ENCODE measurements at places on chromosomes 13 and 19.
A peak's percentile ranks its signal among the peaks of the same experiment; 100 is the strongest.

DNA sequence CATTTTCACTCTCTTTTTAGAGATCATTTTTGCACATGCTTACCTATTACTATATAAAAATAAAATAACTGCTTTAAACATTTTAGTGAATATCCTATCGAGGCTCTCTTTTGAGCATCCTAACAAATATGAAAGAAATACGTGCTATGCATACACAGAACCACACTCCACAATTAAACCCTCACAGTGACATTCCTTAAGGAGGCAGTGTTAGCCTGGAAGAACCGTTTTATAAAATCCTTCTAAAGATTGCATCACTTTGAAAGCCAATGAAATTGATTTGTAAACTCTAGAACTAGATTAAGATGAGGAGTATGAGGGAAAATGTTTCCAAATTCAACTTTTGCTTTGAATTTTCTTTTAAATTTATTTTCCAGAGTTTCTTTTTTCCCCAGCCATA is 11.1 kb upstream of the ENOX1 start:
- DNase-seq, result no peak

- no peak for DNase-seq
These were observed 23.0 kb upstream of the MTRF1 start for GRCh38 chr13:41286370-41286769.

GRCh38 chr13:60583911-60584753 is 187.1 kb downstream of the TDRD3 start:
- no peak for DNase-seq

DNA sequence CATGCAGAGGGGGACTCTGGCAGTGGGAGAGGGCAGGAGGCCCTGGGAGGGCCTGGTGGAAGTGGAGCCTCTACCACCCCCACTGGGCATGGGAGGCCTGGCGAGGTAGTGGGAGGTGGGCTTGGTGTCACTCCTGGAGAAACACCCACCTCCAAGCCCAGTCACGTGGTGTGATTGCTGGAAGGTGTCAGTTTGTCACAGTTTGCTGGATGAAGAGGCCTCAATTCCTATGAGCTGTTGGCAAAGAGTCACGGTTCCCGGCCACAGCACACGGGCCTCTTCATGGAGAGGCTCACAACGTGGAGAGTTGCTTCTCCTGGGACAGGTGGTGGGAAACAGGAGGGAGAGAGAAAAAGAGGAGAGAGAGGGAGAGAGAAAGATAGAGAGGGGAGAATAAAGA is 684.1 kb upstream of the ARGLU1 start:
- no peak for DNase-seq

- DNase-seq, result peak; percentile 57
These were observed 15.4 kb downstream of the FCHO1 start for GRCh38 chr19:17766543-17767131.

DNA sequence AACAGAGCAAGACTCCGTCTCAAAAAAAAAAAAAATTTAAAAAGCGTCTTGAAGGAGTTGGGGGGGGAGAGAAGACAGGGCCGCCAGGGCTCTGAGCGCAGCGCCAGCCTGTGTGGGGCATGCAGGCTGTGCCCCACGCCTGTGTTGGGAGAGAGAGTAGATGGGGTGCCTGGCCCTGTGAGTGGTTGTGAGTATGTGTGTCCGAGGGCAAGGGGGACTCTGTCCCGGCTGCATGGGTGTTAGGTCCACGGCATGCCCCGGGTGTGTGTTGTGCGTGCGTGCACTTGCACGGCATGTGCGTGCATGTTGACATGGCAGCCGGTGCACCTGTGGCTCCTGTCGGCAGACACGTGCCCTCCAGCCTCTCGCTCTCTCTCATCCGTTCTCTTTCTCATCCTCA is 3.4 kb downstream of the MAP2K7 start:
- no peak for DNase-seq

DNA sequence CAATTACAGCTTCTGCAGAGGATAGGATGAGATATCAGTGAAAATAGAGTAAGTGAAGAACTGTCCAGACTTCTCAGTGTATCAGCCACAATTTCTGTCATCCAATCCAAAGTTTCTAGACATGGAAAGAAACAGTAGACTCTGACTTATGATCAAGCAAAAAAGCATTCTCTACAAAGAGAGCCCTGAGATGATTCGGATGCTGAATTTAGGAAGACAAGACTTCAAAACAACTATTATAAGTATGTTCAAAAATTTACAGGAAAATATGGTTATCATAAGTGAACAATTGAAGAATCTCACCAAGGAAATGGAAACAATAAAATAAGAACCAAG is 238.2 kb upstream of the IRS2 start:
- no peak for DNase-seq

DNA sequence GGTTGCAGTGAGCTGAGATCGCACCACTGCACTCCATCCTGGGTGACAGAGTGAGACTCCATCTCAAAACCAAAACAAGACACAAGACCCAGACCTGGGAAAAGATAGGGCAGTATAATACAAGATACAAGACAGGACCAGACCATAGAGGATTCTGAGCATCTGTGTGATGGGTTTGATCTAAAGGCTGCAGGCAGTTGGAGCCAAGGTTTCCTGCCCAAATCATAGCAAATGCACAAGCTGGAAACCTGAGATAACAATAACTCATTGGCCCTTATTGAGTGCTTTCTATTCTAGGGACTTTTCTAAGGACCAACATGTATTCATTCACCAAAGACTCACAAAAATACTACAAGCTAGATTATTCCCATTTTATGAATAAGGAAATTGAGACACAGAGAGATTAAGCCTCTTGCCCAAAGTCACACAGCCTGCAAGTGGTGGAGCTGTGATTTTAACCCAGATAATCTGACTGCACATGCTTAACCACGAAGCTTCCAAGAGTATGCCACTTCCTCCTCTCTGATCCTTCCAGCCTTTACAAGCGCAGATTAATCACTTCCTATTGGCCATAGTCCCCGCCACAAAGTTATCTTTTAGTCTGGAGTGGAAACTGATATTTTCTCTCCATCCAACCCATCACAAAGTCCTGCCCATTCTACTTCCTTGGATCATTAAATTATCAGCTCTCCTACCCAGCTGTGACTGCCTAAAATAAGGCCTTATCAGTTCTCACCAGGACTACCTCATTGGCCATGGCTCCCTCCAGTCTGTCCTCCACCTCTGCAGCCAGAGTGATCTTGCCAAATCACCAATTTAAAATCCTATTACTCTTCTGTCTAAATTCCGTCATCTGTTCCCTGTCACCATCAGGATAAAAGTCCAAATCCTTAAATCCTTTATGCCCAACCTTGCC is 147.2 kb downstream of the FLT1 start:
- no peak for DNase-seq

DNA sequence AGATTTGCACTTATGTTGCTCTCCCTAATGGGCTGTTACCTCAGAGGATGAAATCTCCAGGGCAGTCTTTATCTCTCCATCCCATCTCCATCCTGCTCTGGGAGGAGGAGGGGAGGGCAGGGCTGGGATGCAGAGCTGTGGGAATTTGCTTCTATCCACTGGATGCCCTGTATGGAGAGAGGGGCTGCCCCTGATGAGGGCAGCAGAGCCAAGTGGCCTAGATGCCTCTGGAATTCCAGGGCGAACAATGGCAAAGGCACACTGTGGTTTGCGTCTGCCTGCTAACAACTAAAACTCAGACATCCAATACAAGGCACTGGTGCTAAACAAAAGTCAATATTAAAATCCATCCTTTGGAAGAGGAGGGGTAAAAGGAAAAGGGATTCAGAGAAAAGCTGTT is 165.1 kb downstream of the COG6 start:
- DNase-seq, result no peak

- no peak for DNase-seq
These were observed 2.2 kb downstream of the ZSCAN22 start for GRCh38 chr19:58328999-58329398.

- DNase-seq, result peak; percentile 56
These were observed at the start of gene CPT1C for GRCh38 chr19:49690656-49691242. CPT1C (plus strand) TSS chr19:49691116; CDS start chr19:49692253, 1,137 bp downstream.

DNA sequence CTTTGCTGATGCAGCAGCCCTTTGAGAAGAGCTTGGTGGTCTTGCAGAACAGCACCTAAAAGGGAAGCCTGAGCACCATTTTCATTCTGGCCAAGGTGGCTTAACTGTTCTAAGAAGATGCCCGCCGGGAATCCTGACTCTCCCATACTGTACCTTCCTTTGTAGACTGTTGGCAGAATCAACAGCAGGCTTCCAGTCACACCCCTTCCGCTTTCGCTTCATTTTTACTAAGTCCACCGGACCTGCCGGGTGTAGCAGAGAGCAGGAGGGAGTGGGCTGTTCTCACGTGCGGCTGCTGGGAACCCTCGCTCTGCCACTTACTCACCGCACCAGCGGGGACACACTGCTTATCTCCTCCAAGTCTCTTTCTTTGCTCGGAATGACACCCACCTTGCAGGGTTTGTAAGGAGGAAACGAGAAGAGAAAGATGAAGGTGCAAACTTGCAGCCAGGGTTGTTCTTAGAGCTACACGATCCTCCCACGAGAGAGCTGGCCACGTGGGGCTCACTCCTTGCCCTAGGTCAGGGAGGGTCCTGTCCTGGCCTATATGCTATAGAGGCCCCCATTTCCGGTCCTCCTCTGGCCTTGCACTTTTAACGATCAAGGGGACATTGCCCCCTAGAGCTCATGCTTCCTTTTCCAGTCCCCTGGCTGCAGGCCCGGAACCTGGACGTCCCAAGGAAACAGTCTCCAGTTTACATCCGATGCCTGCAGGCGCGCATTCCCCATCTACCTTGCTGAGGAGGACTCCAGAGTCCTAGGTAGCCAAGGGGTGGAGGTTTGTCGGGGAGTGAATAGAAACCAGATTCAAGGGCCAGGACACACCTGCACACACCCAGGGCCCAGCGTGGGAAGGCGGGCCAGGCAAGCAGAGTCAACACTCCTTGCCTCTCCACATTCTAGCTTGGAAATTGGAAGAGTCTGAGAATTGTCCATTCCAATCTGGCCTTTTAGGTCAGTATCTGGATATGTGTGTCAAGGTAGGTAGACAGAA is 453.6 kb downstream of the IRS2 start:
- no peak for DNase-seq

- peak; percentile 86 for DNase-seq
These were observed at the start of gene CCDC97 for GRCh38 chr19:41310033-41310831. CCDC97 (plus strand) TSS chr19:41310172; CDS start chr19:41310311, 139 bp downstream.

- DNase-seq, result no peak
These were observed 3.2 kb downstream of the NAPA start for GRCh38 chr19:47511681-47512080.

DNA sequence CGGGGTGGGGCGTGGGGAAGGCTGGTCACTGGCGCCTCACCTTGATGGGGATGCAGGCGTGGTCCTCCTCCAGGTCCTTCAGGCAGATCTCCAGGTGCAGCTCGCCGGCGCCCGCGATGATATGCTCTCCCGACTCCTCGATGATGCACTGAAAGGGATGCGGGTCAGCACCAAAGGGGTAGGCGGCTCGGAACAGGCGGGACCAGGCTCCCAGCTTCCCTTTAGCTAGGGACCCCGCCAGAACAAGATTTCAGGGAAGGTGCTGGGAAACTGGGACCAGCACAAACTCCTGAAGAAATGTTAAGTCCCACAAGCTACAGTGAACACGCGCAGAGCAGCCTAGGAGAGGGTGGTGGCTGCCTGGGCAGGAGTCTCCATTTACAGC is 6.0 kb downstream of the EEF2 start:
- DNase-seq, result no peak

DNA sequence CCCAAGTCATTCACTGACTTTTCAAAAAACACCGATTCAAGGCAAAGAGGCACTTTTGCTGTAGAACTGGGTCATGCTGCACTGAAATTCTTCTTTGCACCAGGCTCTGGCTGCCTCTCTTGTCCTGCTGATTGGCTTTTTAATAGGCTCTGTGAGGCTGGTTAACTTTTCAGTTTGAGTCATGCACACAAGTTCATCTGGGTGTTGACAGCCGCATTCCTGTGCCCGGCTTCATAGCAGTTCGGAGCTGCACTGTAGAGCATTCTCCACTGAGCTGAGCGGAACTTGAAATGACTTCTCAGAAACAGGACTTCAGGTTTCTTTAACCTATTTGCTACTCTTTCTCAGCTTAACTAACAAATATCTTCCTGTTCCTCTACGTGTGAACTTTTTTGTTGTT is 978.3 kb downstream of the UQCRFS1 start:
- no peak for DNase-seq

DNA sequence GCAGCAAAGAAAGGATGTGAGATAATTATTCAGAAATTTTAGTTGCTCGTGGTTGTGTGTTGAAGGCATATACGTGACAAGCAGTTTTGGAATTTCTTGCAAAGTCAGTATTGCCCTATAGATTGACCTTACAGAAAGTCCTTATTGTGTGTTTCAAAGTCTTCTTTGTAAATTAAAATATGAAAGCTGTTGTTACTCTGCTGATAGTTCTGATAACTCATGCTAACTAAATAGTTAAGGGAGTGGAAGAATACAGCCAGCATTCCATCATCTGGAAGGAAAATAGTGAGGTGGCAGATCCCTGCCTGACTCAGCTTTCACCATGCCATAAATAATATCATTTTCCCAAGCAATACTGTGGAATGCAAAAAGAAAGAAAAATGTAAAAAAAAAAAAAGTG is 27.2 kb downstream of the WASF3 start:
- DNase-seq, result no peak

GRCh38 chr19:14080887-14081796 is 4.4 kb downstream of the C19orf67 start:
- DNase-seq, result peak; percentile 100

- no peak for DNase-seq
These were observed 2.2 kb downstream of the ABCA7 start for GRCh38 chr19:1041835-1042685.

- DNase-seq, result no peak
These were observed 68.6 kb downstream of the EFNB2 start for GRCh38 chr13:106466691-106467426.

DNA sequence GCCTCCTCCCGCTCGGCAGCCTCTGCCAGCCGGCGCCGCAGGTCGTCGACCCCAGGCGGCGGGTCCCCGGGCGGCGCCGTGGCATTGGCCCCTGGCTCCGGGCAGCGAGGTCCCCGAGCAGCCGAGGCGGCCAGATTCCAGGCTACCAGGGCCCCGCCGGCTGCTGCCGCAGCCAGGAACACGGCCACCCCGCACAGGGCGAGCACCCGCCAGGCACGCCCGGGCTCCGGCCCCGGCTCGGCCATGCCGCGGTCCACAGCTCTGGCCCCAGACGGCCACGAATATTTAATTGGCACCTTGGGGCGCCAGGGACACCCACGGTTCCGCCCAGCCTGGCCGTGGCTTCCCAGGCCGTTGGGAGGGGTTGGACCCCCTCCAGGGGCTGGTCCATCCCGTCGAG is at the start of gene CCDC194:
CCDC194 (minus strand) TSS at position 283 of the 400 bp plus-strand sequence; CDS start at position 245, 38 bp downstream.
- DNase-seq, result no peak

- DNase-seq, result no peak
These were observed 537.3 kb downstream of the SUCLA2 start for GRCh38 chr13:47463726-47464125.

- no peak for DNase-seq
These were observed 2.6 kb downstream of the PPP5C start for GRCh38 chr19:46349311-46349993.

All from renal cortex interstitium (tissue), 15 donors.